ENCODE measurements at places on chromosomes 1 and 21.

GRCh38 chr1:16215882-16216753, 3.7 kb upstream of the ARHGEF19 start:
- no peak for DNase-seq

GRCh38 chr21:14985306-14985705, 79.5 kb downstream of the NRIP1 start:
- no peak for DNase-seq

DNA sequence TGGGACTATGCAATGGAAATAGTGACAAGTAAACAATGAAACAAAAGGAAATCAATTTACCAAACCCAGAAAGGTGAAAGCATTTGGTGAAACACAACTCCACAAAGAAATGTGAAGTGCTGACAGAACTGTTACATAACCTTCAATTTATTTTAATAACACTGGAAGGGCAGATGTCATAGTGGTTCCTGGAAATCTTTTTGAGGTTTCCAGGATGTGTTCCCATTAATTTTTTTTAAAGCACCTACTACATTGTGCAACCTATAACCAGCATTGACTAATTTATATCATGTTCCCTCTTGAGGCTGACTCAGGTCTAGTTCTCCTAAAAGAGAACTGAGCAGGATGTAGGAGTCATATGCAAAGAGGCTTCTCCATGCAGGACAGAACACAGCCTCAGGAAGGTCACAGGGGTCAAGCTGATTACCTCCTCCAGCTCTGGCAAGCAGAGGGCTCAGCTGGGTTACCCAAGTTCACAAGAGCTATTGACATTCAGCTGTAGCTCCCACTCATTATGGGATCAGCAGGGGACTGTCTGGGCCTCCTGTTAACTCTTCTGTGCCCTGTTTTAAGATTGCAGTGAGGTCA, 157.1 kb upstream of the NRIP1 start:
- DNase-seq: no peak

DNA sequence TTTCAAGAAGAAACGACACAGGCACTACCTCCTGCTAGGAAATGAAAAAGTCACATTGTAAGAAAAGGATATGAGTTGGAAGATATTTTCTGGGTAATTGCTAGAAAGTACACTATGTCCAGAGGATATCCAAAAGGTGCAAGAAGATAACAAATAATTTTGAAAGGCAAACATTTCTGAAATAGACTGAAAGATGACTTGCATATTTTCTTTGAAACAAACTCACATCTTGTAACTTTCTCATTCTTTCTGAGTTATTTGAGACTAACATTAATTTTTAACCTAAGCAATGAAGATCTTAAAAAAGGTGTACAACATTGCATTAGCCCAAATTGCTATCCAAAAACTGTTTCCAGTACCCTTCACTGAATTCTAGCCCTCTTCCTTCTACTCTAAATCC, 79.6 kb upstream of the KCTD3 start:
- no peak for DNase-seq

DNA sequence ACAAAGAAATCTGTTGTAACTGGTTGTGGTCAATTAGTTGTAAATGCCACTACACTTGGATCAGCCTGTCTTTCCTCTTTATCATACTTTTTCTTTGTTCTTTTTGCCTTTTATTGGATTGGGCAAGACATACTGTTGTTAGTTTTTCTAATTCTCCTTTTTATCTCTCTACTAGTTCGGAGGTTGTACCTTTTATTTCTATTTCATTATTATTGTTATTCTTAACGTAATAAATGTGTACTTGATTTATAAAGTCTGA, 59.2 kb downstream of the IVNS1ABP start:
- no peak for DNase-seq

GRCh38 chr1:54462597-54463258, 56.5 kb upstream of the SSBP3 start:
- no peak for DNase-seq

- DNase-seq: no peak
Observed at GRCh38 chr21:35909456-35910223, 150.7 kb downstream of the SETD4 start.

GRCh38 chr1:245153552-245154428, 995 bp upstream of the KIF26B start:
- DNase-seq: no peak

Measured in Panc1 (cell line).